ENCODE measurements at places on chromosomes 1 and 21. TPM values are rescaled to one million over a fixed set of nuclear protein-coding genes. Genes with fewer than 3 reads are reported as not detected.

MR1 gene
- 0.53 TPM for polyA plus RNA-seq

MPL gene
- not detected for polyA plus RNA-seq

RPE65 gene
- polyA plus RNA-seq: not detected

FAM89A gene
- 2.5 TPM for polyA plus RNA-seq

SH2D1B gene
- polyA plus RNA-seq: not detected

GBP5 gene
- not detected for polyA plus RNA-seq

OR2T11 gene
- not detected for polyA plus RNA-seq

MNDA gene
- polyA plus RNA-seq: not detected

RXRG gene
- polyA plus RNA-seq: not detected

PTGER3 gene
- not detected for polyA plus RNA-seq

MT1HL1 gene
- not detected for polyA plus RNA-seq

ALDH4A1 gene
- 0.31 TPM for polyA plus RNA-seq

KIF17 gene
- polyA plus RNA-seq: 1.6 TPM

CA14 gene
- polyA plus RNA-seq: 2.5 TPM

C8A gene
- polyA plus RNA-seq: not detected

NR5A2 gene
- polyA plus RNA-seq: 0.39 TPM

PIGR gene
- polyA plus RNA-seq: not detected

SPATA45 gene
- polyA plus RNA-seq: 1.7 TPM

UQCRHL gene
- polyA plus RNA-seq: 11.2 TPM

CSMD2 gene
- polyA plus RNA-seq: 0.43 TPM

TNFSF4 gene
- not detected for polyA plus RNA-seq

ARMH1 gene
- polyA plus RNA-seq: not detected

FCGR1A gene
- polyA plus RNA-seq: 0.71 TPM

VWA5B1 gene
- not detected for polyA plus RNA-seq

FGR gene
- not detected for polyA plus RNA-seq

CXADR gene
- polyA plus RNA-seq: 36.9 TPM

SOAT1 gene
- polyA plus RNA-seq: 3.9 TPM

LPAR3 gene
- polyA plus RNA-seq: not detected

BGLAP gene
- not detected for polyA plus RNA-seq

MYOM3 gene
- not detected for polyA plus RNA-seq

CD1B gene
- not detected for polyA plus RNA-seq

WDR64 gene
- polyA plus RNA-seq: not detected

Measured in Purkinje cell (primary cell).